Right renal cortex interstitium (tissue), 3 donors: ENCODE measurements at places on chromosomes 3 and 15. TPM values are rescaled to one million over a fixed set of nuclear protein-coding genes. Genes with fewer than 3 reads are reported as not detected.

The NTRK3 gene
- 10.9 TPM for polyA plus RNA-seq

The ANKRD63 gene
- polyA plus RNA-seq, result 0.14 TPM

The NR2F2 gene
- 369 TPM for polyA plus RNA-seq

The FOXB1 gene
- polyA plus RNA-seq, result not detected

The CIB2 gene
- polyA plus RNA-seq, result 30.0 TPM

The IQCF5 gene
- not detected for polyA plus RNA-seq

The HEXA gene
- polyA plus RNA-seq, result 121 TPM

The NECTIN3 gene
- 41.4 TPM for polyA plus RNA-seq

The SST gene
- polyA plus RNA-seq, result 0.26 TPM

The SENP8 gene
- polyA plus RNA-seq, result 7.6 TPM

The GP9 gene
- 0.89 TPM for polyA plus RNA-seq

The MUC13 gene
- polyA plus RNA-seq, result not detected

- no peak for DNase-seq
Observed at GRCh38 chr3:192636517-192637444, 90.6 kb downstream of the FGF12 start.

DNA sequence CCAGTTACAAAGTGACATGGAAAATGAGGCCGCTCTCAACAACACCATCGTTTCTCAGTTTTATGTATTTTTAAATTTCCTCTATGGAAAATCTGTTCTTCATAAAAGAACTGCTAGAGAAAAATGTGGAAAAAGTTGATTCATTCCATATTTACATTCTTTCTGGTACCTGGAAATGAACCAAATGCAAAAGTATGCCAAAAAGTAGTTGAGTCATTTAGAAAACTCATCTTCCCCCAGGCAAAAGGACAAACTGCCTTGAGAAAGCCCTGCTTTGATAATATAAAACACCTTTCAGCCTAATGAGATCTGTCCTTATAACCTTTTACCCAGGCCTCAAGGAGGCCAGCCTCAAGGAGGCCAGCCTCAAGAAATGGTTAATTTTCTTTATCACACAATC lies 283.0 kb upstream of the VEPH1 start:
- DNase-seq, result no peak

GRCh38 chr3:132606085-132606484 lies 9.0 kb downstream of the ACKR4 start:
- DNase-seq, result no peak

GRCh38 chr15:76776480-76776879 lies 128.7 kb downstream of the SCAPER start:
- DNase-seq, result no peak

- DNase-seq, result no peak
Observed at GRCh38 chr3:122609798-122610559, 32.5 kb downstream of the PARP15 start.

- DNase-seq, result no peak
Observed at GRCh38 chr3:37241880-37242279, 67.5 kb upstream of the LRRFIP2 start.

- DNase-seq, result no peak
Observed at GRCh38 chr3:135081856-135082434, 286.9 kb downstream of the EPHB1 start.

- DNase-seq, result no peak
Observed at GRCh38 chr3:151499168-151499567, 38.3 kb upstream of the IGSF10 start.

DNA sequence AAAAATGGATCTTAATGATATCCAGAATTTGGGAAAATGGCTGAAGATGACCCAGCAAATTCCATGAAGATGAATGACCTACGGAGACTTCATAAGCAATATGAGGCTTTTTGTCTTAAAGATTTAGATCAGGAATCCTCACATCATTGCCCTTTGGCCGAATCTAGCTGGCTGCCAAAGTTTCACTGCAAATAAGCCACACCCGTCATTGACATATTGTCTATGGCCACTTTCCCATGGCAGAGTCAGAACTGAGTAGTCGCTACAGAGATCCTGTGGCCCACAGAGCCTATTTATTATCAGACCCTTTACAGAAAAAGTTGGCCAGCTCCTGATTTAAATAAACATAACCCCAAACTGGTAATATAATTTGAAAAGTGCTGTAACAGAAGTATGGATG lies 307.4 kb upstream of the RARB start:
- no peak for DNase-seq

DNA sequence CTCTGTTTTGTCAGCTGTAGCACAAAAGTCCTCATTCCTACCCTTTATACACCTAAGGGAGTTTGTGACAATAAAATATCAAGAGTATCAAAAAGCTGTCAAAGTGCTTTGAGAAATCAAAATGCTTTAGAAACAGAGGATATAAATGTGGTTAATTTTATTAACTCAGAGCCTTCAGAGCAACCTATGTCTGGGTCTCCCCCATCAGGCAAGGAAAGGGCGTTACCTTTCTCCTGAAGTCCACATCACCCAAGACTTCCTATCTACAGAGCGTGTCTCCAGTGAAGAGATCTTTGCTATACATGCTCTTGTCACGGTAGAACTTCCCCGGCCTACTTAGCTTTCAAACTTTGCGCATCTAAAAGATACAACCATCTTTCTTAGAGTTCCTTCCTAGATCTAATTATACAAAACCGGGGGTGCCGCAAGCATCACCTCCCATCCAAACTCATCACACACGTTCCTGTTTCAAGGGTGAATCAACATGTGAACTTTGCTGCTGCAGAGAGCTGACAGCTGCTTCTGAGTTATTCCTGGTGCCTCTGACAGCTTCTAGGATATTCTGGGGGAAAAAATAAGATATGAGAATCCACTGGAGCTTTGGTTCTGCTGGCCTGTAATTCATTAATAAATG lies 93.0 kb downstream of the RARB start:
- no peak for DNase-seq

GRCh38 chr15:63308947-63309346 lies 31.5 kb downstream of the APH1B start:
- DNase-seq, result no peak

DNA sequence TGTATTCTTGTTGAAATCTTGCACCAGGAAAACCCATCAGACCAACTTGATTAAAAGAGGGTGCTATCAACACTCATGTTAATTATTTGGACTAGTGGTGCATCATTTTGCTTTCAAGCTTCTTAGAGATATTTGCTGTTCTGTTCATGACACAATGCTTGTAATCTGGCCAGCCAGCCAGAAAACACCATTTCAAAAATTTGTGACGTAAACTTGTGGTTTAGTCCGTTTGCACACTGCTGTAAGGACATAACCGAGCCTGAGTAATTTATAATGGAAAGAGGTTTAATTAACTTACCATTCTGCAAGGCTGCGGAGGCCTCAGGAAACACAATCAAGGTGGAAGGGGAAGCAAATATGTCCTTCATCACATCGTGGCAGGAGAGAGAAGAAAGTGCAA lies 374.3 kb upstream of the TGFBR2 start:
- no peak for DNase-seq

DNA sequence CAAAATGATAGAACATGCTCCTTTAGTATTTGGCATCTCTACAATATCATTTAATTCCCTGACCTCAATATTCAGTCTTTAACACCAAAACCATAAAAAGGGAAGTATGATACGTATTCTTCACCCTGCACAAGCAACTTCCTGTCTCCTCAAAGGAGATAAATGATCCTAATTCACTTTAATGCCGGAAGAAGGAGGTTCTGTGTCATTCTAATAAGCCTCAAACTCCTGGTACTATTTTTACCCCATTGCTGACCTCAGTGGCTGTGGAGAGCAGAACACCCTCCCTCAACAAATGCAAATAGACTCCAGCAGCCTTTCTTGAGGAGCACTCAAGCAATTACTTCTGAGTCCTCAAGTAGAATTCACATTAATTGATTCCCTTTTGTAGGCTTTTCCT lies 173.3 kb downstream of the TMEM108 start:
- DNase-seq, result no peak

DNA sequence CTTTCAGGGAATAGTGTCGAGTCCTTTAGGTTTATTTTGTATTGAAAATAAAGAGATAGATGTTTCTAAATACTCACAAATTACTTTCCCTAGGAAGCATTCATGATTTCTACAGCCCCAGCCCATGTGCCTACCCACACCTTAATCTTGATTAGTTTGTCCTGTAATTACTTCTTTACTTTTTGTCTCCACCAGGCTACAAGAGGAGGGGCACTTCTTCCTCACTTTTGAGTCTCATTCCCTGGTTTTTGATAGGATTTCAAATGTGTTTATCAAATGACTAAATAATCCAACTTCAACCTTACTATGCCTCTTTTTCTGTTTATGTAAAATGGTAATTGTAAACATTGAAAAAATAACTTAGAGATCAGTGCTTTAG lies 1.8 kb downstream of the PXK start:
- DNase-seq, result no peak

GRCh38 chr3:58792921-58793451 lies 126.4 kb upstream of the FAM3D start:
- no peak for DNase-seq

GRCh38 chr3:197203714-197204146 lies 94.7 kb downstream of the DLG1 start:
- no peak for DNase-seq

- DNase-seq, result no peak
Observed at GRCh38 chr15:69045802-69046201, 31.3 kb downstream of the NOX5 start.
